ENCODE measurements at places on chromosomes 2 and 18. TPM values are rescaled to one million over a fixed set of nuclear protein-coding genes. Genes with fewer than 3 reads are reported as not detected.

DNA sequence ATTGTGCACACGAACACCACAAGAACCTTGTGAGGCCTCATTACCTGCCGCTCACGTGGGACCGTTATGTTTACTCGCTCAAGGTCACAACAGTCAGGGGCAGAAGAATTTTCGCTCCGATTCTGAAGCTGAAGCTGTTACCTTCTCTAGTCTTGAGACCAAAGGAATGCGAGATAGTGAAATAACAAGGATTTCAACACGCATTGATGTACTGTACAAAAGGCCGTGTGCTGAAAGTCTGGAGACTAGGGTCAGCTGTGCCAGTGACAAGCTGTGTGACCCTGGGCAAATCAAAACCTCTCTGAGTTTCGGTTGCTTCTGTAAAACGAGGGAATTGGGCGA lies 583 bp downstream of the NEMP2 start:
- DNase-seq = no peak

The ZNF532 gene
- total RNA-seq = 89.5 TPM

GRCh38 chr18:32301976-32302743 lies 112.3 kb downstream of the MEP1B start:
- peak; percentile 51 for DNase-seq

The SERPINB2 gene
- total RNA-seq = 3.3 TPM

DNA sequence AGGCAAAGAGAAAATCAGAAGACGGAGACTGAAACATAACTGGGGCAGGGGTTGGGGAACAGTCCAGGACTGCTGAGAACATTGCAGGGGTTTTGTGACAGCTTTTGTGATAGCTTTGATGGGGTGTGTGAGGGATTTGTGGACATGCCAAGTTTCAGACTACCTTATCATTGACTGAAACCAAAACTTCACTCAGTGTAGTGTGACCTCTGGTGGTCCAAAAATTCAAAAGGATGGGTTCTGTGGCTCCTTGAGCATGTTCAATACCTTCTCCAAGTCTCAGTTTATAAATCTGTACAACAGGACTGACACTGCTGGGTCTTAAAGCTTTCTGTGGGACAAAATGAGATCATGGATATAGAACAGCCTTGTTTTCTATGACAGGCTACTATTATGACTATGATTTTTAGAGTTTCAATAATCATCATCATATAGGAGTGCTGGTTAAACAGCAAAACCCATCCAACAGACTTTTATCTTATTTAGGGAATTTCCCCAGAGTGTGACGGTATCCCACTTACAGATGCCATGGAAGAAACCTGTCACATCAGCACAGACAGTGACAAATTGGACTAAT lies 259.2 kb upstream of the SLC14A2 start:
- DNase-seq = no peak

DNA sequence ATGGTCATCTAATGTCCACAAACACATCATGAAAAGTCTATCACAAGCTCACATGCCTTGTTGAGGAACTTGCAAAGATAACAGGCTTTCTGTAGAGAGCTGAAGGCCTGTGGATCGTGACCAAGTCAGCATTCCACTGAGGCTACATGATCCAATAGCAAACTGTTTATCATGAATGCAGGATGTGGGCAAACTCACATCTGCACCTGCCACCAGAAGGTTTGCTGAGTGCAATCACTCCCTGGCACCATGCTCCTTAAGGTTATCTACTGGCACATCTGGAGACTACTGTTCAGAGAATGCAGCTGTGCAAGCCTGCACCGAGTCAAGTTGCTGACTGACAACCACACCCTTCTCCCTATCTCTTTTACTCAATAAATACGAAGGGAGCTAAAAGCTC lies 67.3 kb upstream of the ACAA2 start:
- DNase-seq = no peak

DNA sequence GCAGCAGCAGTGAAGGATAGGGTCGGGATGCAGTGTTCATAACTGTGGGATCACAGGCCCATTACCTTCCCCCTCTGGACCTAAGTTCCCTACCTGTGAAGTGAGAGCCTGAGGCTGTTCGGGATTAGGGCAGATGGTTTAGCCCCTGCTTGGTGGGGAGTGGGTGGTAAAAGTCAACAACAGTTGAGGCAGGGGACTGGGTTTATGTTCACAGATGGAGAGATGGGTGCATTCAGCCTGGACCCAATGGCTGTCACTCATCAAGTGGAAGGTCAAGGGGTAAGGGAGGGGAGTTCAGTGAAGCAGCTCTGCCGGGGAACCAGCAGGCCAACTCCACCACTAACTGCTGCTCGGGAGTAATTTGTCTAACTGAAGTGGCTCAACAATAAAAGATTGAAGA lies 180.4 kb downstream of the FAM210A start:
- DNase-seq = no peak

DNA sequence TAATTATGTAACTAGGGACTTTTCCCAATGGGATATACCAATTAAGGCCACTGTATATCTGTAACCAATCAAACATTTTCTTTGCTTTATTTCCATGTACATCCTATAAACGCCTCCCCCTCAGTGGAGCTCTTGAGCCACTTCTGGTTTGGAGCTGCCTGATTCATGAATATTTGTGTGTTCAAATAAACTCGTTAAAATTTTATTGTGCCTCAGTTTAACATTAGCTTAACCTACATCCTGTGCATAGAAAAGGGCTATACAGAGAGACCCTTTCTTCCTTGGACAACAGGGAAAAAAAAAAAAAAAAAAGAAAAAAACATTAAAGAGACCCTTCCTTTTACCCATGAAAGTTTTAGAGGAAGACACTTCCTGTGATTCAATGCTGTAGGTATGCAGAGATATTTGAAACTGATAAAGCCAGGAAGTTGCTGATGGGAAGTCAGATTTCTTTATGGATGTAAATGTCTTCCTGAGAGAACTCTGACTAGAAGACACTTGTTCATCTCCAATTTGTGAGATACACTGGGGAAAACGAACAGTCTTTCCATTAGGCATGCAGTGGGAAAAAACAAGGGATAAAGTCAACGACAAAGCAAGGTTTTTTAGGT lies 614.6 kb upstream of the SOX11 start:
- no peak for DNase-seq

The AMER3 gene
- total RNA-seq = not detected
